ENCODE measurements at places on chromosomes 4 and X.

- no peak for DNase-seq
Observed at GRCh38 chr4:160580581-160580980, 1477.7 kb downstream of the RAPGEF2 start.

DNA sequence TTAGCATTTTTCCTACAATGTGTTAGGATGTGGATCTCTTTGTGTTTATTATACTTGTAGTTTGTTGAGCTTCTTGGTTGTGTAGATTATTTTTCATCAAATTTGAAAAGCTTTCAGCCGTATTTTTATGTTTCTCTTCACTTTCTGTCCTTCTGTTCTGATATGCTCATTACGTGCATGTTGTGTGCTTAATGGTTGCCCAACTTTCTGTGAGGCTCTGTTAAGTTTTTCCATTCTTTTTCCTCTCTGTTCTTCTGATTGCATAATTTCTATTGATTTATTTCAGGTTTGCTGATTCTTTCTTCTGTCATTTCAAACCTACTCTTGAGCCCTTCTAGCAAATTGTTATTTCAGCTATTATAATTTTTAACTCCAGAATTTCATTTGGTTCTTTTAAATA lies 478.2 kb downstream of the IL1RAPL1 start:
- no peak for DNase-seq

DNA sequence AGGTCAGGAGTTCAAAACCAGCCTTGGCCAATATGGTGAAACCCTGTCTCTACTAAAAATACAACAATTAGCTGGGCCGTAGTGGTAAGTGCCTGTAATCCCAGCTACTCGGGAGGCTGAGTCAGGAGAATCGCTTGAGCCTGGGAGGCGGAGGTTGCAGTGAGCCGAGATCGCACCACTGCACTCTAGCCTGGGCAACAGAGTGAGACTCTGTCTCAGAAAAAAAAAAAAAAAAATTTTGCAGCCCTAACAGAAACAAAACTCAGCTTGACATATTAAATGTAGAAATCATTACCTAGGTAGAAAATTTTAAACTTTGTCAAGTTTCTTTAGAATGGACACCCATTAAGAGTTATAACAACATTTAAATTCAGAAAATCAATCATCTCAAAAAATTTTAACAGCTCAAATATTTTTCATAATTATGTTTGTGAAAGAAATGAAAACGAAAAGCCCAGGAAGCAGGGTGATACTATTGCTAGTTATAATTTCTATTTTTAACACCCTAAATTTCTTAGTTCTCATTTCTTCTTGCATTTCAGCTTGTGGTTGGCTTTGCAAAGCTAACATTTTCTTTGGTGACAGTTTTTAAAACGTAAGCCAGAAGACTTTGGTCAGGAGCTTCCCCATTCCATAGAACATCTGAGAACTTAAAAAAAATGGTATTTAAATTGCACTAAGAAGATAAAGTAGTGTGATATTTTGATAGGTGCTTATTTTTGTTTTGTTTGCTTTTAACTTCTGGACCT lies 33.3 kb upstream of the RBBP7 start:
- no peak for DNase-seq

DNA sequence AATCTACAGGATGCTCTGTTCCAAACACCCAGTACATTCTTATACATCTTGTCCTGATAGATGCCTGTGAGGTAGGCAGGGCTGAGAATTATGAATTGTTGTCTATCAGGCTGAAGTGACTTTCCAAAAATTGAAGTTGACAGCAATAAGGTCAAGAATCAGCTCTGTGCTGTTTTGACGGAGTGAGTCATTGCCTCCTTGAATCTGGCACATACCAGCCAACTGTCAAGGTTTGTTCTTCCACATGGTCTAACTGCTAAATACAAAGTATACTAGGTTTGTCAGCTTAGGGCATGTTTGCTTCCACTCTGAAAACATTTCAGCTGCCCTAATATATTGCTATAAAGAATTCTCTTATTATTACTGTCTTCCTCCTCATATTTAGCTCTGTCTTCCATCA lies 32.3 kb downstream of the SH3RF1 start:
- peak; percentile 43 for DNase-seq

- DNase-seq: no peak
Observed at GRCh38 chr4:125985856-125986255, 671.1 kb downstream of the FAT4 start.

GRCh38 chr4:148540622-148541326 lies 98.6 kb upstream of the NR3C2 start:
- DNase-seq: no peak

All from fibroblast of skin of abdomen (primary cell).